ENCODE measurements at places on chromosomes 12 and 14. TPM values are rescaled to one million over a fixed set of nuclear protein-coding genes. Genes with fewer than 3 reads are reported as not detected.

IFNG-AS1 gene
- total RNA-seq = not detected

RGS6 gene
- 4.5 TPM for total RNA-seq

SIX6 gene
- not detected for total RNA-seq

CLEC9A gene
- not detected for total RNA-seq

OTUB2 gene
- total RNA-seq = 0.64 TPM

A2M gene
- total RNA-seq = 276 TPM

PTPRR gene
- total RNA-seq = 0.80 TPM

AMN gene
- total RNA-seq = 0.88 TPM

SYCP3 gene
- 0.33 TPM for total RNA-seq

ABCC9 gene
- total RNA-seq = 52.0 TPM

MYF5 gene
- not detected for total RNA-seq

MFAP5 gene
- total RNA-seq = 42.0 TPM

CLEC6A gene
- not detected for total RNA-seq

DNA sequence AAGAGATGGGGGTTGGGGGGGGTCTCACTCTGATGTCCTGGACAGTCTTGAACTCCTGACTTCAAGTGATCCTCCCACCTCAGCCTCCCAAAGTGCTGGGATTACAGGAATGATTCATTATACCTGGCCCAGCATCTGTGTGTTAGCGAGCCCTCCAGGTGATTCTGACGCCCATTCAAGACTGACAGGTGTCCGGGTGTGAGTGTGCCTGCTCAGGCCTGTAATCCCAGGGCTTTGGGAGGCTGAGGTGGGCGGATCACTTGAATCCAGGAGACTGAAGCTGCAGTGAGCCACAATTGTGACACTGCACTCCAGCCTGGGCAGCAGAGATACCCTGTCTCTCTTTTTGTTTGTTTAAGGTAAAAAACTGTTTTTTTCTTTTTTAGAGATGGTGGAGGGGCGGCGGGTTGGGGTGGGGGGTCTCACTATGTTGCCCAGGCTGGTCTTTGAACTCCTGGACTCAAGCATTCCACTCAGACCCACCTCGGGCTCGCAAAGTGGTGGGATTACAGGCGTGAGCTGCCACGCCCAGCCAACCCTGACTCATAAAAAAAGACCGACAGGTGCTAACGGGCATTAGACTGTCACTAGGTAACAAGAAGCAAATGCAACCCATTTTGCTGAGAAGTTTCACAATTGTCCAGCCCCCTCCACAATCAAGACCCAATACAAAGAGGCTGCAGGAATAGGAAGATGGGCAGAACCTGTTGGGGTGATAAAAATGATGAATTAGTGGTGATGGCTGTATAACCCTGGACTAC lies 4.7 kb downstream of the VSIG10 start:
- H3K4me1 ChIP-seq = no peaks in the 10 kb centered on the region
- H3K27me3 ChIP-seq = no peaks in the 10 kb centered on the region
- no peak for DNase-seq
- no peak overlapping the region for H3K4me3 ChIP-seq
- H3K36me3 ChIP-seq = no peaks in the 10 kb centered on the region
- no peak overlapping the region for H3K27ac ChIP-seq

- no peak for DNase-seq
- H3K36me3 ChIP-seq = no peaks in the 10 kb centered on the region
- H3K4me1 ChIP-seq = no peaks in the 10 kb centered on the region
- H3K27me3 ChIP-seq = no peaks in the 10 kb centered on the region
Observed at GRCh38 chr12:3456809-3457208, 34.2 kb upstream of the PRMT8 start.

- no peak overlapping the region for H3K4me3 ChIP-seq
- H3K4me1 ChIP-seq = no peaks in the 10 kb centered on the region
- no peaks in the 10 kb centered on the region for H3K36me3 ChIP-seq
- H3K27me3 ChIP-seq = no peaks in the 10 kb centered on the region
- DNase-seq = no peak
- H3K27ac ChIP-seq = no peak overlapping the region
Observed at GRCh38 chr14:61129168-61129745, 148.2 kb downstream of the SLC38A6 start.

GRCh38 chr14:57492859-57493258 lies 798 bp downstream of the CCDC198 start:
- no peaks in the 10 kb centered on the region for H3K36me3 ChIP-seq
- H3K4me1 ChIP-seq = no peaks in the 10 kb centered on the region
- no peak overlapping the region for H3K4me3 ChIP-seq
- no peaks in the 10 kb centered on the region for H3K27me3 ChIP-seq

DNA sequence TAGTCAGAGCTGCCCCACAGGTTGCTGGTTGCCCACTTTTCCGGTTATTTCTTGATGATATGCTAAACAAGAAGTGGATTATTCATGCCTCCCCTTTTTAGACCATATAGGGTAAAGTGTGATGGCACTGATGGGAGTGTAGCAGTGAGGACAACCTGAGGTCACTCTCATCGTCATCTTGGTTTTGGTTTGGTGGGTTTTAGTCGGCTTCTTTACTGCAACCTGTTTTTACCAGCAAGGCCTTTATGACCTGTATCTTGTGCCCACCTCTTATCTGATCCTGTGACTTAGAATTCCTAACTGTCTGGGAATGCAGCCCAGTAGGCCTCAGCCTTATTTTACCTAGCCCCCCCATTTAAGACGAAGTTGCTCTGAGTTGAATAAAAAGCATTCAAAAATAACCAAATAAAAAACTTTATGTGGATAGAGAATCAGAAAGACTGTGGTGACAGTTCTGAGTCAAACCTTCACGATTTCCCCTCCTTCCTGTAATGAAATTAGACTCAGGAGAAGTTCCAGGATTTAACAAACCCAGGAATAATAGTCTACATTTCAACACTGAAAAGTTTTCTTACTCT lies 144.2 kb downstream of the PAWR start:
- peak overlapping the region; percentile 91 for H3K27ac ChIP-seq
- no peak for DNase-seq
- no peaks in the 10 kb centered on the region for H3K4me1 ChIP-seq
- no peaks in the 10 kb centered on the region for H3K36me3 ChIP-seq
- no peaks in the 10 kb centered on the region for H3K27me3 ChIP-seq

GRCh38 chr14:91996948-91997371 lies 42.9 kb downstream of the TRIP11 start:
- no peak overlapping the region for H3K4me3 ChIP-seq
- no peak for DNase-seq
- H3K36me3 ChIP-seq = no peaks in the 10 kb centered on the region
- no peaks in the 10 kb centered on the region for H3K27me3 ChIP-seq

DNA sequence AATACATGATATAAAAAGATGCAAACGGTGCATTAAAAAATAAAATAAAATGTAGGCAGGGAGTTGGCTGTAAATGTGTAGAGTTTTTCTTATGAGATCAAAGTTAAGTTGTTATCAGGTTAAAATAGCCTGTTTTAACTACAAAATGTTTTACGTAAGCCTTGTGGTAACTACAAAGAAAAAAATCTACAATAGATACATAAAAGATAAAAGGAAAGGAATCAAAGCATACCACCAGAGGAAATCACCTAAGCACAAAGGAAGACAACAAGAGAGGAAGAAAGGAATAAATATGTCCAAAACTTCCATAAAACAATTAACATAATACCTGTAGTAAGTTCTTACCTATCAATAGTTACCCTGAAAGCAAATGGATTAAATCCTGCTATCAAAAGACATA lies 12.2 kb downstream of the NELL2 start:
- DNase-seq = no peak
- no peak overlapping the region for H3K4me3 ChIP-seq

DNA sequence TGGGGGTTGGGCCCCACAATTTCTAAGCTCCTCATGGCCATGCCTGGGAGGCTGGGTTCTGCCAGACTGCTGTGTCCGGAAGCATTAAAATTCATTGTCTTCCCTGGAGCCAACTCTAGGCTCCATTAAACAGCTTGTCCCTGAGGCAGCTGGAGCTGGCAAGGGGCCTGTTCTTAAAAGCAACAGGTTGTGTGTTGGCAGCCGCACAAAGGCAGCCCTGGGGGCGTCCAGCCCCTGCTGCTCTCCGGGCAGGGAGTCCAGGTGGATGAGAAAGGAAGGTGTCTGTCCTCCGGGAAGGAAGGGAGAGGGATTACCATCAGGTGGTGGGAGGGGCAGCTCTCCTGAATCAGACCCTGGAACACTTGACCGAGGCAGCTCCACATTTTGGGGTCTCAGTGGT lies 98.9 kb downstream of the CHST11 start:
- no peaks in the 10 kb centered on the region for H3K27me3 ChIP-seq
- H3K4me1 ChIP-seq = no peaks in the 10 kb centered on the region
- H3K4me3 ChIP-seq = no peak overlapping the region

GRCh38 chr14:65949711-65950516 lies 536.3 kb upstream of the CCDC196 start:
- H3K27me3 ChIP-seq = no peaks in the 10 kb centered on the region
- H3K4me3 ChIP-seq = no peak overlapping the region
- no peaks in the 10 kb centered on the region for H3K4me1 ChIP-seq
- H3K36me3 ChIP-seq = no peaks in the 10 kb centered on the region
- no peak overlapping the region for H3K27ac ChIP-seq

DNA sequence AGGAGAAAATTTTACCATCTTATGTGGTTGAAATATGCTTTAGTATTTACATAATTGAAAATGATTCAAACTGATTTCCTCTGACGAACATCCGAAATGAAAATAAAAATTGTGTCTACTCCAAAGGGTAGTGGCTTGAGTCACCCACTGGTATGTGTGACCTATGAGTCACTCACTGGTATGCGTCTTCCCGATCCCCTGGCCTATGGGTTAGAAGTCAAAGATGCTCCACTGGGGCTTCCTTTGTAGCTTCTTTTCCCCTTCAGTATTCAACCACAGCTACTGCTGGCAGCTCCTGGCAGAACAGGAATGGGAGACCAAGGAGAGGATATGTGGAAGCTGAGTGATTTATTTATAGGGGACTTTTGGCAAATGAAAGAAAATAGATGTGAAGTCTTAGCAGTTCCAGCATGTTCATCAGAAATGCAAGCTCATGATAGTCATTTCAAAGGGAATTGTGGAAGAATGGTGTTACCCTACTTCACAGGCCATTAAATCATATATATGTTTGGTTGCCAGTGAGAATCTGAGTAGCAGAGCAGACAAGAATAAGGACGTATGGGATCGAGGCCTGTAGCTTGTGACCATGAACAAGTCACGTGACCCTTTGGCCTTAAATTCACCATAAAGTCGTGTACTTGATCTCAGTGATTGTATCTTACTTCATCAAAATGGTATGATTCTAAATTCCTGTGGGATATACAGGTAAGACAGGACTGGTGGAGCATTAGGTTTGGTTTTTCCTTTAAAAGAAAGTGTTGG lies 108.3 kb downstream of the CRADD start:
- peak overlapping the region; percentile 89 for H3K27ac ChIP-seq
- no peaks in the 10 kb centered on the region for H3K27me3 ChIP-seq
- H3K4me1 ChIP-seq = peaks cover 10% of the 10 kb centered on the region
- H3K4me3 ChIP-seq = no peak overlapping the region
- H3K36me3 ChIP-seq = no peaks in the 10 kb centered on the region

GRCh38 chr14:37508503-37508902 lies 86.5 kb downstream of the FOXA1 start:
- H3K4me1 ChIP-seq = no peaks in the 10 kb centered on the region
- H3K27ac ChIP-seq = no peak overlapping the region
- no peaks in the 10 kb centered on the region for H3K36me3 ChIP-seq
- H3K4me3 ChIP-seq = no peak overlapping the region
- H3K27me3 ChIP-seq = no peaks in the 10 kb centered on the region

- H3K4me3 ChIP-seq = no peak overlapping the region
- no peaks in the 10 kb centered on the region for H3K4me1 ChIP-seq
- no peak overlapping the region for H3K27ac ChIP-seq
- H3K36me3 ChIP-seq = peaks cover 5% of the 10 kb centered on the region
- no peaks in the 10 kb centered on the region for H3K27me3 ChIP-seq
Observed at GRCh38 chr14:52640137-52640536, 55.2 kb downstream of the ERO1A start.

GRCh38 chr14:99382781-99383471 lies 97.7 kb downstream of the SETD3 start:
- no peak for DNase-seq
- H3K4me1 ChIP-seq = no peaks in the 10 kb centered on the region
- H3K4me3 ChIP-seq = no peak overlapping the region
- no peak overlapping the region for H3K27ac ChIP-seq

DNA sequence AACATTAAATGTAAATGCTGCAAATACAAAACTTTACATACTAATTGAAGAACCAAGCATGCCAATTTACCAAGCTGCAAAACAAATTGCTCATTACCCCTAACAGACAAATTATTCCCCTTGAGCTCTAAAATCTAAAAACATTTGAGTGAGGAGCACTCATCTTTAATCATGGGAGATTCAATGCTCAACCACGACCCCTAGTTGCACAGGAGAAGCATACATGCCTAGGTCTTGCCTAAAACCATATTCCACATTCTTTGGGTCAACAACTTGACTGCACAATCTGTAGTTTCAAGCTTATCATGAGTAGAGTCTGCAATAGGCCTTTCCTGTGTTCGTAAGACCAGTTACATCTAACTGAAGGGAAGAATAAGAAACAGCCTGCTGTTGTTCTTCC lies 69.7 kb downstream of the MGAT4C start:
- DNase-seq = no peak
- no peaks in the 10 kb centered on the region for H3K36me3 ChIP-seq
- no peaks in the 10 kb centered on the region for H3K4me1 ChIP-seq
- no peaks in the 10 kb centered on the region for H3K27me3 ChIP-seq
- H3K4me3 ChIP-seq = no peak overlapping the region

- no peak for DNase-seq
- H3K4me1 ChIP-seq = no peaks in the 10 kb centered on the region
- no peaks in the 10 kb centered on the region for H3K36me3 ChIP-seq
- no peaks in the 10 kb centered on the region for H3K27me3 ChIP-seq
Observed at GRCh38 chr12:114140576-114140975, 174.5 kb upstream of the RBM19 start.

- H3K27me3 ChIP-seq = no peaks in the 10 kb centered on the region
- H3K27ac ChIP-seq = no peak overlapping the region
- peaks cover 13% of the 10 kb centered on the region for H3K4me1 ChIP-seq
- no peaks in the 10 kb centered on the region for H3K36me3 ChIP-seq
- no peak for DNase-seq
Observed at GRCh38 chr14:99600232-99600888, 3.6 kb downstream of the CCDC85C start.

- H3K36me3 ChIP-seq = no peaks in the 10 kb centered on the region
- no peaks in the 10 kb centered on the region for H3K4me1 ChIP-seq
- DNase-seq = no peak
- no peak overlapping the region for H3K27ac ChIP-seq
- no peak overlapping the region for H3K4me3 ChIP-seq
- H3K27me3 ChIP-seq = no peaks in the 10 kb centered on the region
Observed at GRCh38 chr14:91309756-91310280, 65.3 kb upstream of the GPR68 start.

- H3K27ac ChIP-seq = no peak overlapping the region
- no peaks in the 10 kb centered on the region for H3K27me3 ChIP-seq
- no peak for DNase-seq
Observed at GRCh38 chr14:46717211-46717610, 65.6 kb upstream of the RPL10L start.

- H3K36me3 ChIP-seq = no peaks in the 10 kb centered on the region
- DNase-seq = no peak
- H3K27me3 ChIP-seq = no peaks in the 10 kb centered on the region
- no peak overlapping the region for H3K27ac ChIP-seq
- H3K4me3 ChIP-seq = no peak overlapping the region
- H3K4me1 ChIP-seq = no peaks in the 10 kb centered on the region
Observed at GRCh38 chr12:114936148-114937079, 252.4 kb upstream of the TBX3 start.
